ENCODE measurements at places on chromosomes 1 and 21.
A peak's percentile ranks its signal among the peaks of the same experiment; 100 is the strongest.

- DNase-seq, result no peak
Observed at GRCh38 chr1:240666568-240667198, 54.7 kb upstream of the GREM2 start.

- no peak for DNase-seq
Observed at GRCh38 chr1:7454895-7455784, 316.0 kb upstream of the VAMP3 start.

GRCh38 chr1:93979718-93980319 lies 70.6 kb upstream of the GCLM start:
- no peak for DNase-seq

DNA sequence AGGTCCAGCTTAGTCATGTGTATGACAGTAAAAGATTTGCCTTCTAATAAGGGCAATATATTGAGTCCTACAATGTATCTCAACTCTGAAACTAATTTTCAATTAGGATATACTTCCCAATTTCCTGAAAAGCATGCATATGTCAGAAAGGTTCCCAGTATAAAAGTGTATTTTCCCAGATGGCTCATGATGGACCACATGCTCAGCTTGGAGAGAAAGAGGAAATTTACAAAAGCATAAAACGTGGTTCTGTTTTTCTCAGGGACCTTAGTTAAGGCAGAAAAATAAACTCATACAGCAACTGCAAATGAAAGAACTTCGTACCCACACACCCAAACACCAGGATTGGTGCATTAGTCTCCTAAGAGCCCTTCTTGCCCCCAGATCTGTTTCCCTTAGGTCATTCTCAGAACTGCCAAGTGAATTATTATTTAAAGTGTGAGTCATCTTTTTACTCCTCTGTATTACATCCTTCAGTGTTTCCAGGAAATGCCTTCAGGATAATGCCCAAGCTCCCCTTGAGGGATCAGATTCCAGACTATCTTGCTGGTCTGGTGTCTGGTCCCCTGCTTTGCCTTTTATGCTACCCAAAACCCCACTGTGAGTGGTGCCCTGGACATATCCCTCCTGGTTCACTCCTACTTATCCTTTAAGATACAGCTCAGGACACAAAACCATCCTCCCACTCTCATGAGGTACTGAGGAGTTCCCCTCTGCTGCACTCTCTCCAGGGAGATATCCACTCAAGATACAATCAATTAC lies 57.4 kb downstream of the SSX2IP start:
- no peak for DNase-seq

- no peak for DNase-seq
Observed at GRCh38 chr1:36175137-36176095, 19.5 kb downstream of the MAP7D1 start.

DNA sequence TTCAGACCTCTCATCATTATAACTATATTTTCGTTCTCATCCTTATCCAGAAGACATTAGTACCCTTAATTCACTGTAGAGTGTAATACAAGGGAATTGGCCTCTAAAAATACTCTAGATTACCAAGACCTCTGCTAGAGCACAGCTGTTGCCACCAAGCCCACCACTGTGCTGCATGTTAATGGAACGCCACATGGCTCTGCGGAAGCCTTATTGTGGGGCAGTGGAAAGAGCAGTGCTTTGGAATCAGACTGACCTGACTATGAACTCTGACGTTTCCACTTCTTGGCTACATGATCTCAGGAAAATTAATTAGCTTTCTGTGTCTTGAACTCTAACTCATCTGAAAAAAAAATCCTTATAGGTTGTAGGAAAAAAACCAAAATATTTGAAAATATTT lies 222.1 kb downstream of the LMX1A start:
- no peak for DNase-seq

GRCh38 chr1:226820941-226821718 lies 49.3 kb upstream of the PSEN2 start:
- no peak for DNase-seq

GRCh38 chr1:83999316-83999819 lies 436 bp upstream of the TTLL7 start:
- peak; percentile 72 for DNase-seq

DNA sequence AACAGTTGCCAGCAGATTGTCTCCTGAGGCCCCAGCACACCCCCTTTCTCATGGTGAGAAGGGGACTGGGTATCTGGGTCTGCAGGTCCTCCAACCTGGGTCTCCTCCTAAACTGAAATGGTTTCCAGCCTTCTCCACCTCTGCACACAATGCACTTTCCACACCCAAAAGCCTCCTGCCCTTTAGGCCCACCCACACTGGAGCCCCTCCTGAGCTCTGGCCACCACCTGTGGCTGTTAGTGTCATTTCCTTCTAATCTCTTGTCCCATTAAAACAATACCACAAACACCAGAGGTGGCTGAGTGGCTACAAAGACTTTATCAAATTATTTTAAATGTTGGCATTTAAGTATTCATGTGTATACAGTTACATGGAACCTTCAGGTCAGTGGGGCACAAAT lies 11.5 kb downstream of the GPR3 start:
- DNase-seq, result no peak

GRCh38 chr1:192010406-192010805 lies 147.9 kb upstream of the RGS18 start:
- DNase-seq, result no peak

GRCh38 chr1:106435269-106435668 lies 621.2 kb upstream of the PRMT6 start:
- DNase-seq, result no peak

- DNase-seq, result no peak
Observed at GRCh38 chr1:248792342-248792741, 33.4 kb downstream of the SH3BP5L start.

DNA sequence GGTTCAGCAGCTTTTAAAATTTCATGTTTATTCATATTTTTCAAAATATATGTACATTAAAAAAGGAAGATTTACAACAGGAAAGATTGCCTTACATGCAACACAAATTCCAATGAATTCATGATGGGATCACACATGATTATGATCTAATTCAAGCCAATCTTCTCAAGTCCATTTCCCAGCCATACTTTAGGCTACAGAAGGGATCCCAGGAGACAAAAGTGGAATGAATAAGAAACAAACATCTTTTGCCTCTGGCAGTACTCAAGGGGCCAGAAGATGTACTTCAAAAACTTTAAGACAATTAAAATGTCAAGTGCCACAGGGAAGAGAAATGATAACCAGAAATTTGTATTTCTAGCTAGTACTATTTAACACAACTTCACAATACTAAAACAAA lies 10.2 kb upstream of the SH2D5 start:
- no peak for DNase-seq

GRCh38 chr1:194117582-194117981 lies 931.2 kb upstream of the B3GALT2 start:
- no peak for DNase-seq

GRCh38 chr1:179017383-179018326 lies 8.0 kb upstream of the FAM20B start:
- DNase-seq, result no peak

DNA sequence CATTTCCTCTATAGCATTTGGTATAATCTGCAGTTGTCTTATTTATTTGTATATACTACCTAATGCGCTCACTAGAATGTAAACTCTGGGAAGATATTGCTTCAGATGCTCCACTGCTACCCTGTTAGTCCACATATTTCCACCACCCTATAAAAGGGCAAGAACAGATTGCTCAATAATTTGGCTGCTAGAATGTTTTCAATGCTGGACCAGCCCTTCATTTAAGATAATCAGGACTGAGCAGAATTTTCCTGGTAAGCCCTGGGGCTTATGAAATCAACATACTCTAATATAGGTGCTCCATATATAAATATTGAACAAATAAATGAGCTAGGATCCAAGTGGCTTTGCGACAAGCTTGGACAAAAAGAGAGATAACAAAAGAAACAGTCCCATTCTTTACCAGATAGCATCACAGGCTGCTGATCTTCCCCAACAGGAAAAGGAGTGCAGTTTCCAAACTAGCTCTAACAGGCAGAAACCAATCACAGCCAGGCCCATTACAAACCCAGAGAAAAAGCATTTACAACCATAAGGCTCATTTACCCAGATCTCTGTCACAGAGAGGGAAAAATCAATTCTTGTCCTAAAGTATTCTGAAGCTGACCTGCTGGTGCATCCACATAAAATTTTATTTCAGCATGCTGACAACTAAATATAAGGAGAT lies 8.3 kb downstream of the BCAR3 start:
- no peak for DNase-seq

DNA sequence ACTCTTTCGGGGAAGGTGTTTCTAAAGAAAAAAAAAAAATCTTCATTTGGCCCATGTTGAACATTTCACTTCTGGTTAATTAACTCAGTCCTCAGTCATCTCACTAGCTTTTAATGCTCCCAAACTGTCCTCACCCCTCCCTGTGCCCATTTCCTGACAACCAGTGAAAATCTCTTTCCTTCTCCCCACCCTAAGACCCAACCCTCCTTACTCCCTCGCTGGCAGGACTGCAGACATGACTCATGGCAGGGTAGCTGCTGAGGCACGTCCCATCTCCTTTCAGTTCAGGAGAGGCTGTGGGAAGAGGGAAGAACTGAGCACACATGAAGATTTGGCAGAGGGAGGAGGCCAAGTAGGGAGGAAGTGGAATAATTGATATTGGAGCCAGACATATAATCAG lies 12.6 kb downstream of the PKP1 start:
- DNase-seq, result no peak

GRCh38 chr1:150561254-150561973 lies 12.2 kb downstream of the ADAMTSL4 start:
- peak; percentile 83 for DNase-seq

DNA sequence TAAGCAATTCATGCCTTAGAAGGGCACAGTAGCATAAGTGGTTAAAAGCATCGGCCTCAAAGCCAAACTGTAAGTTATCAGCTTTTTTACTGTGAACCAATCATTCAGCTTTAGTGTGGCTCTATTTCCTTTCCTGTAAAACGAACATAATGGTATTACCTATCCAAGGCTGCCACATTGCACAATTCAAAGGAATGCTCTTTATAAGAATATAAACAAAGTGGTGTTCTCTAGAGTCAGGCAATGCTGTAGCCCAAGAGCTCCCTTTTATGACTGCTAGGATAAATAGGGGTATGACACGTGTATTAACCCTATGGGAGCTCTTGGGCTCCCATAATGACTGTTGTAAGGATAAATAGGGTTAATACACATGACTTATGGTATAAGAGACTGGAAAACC lies 25.4 kb downstream of the INTS7 start:
- no peak for DNase-seq

- peak; percentile 70 for DNase-seq
Observed at GRCh38 chr1:15994590-15995351, 9.3 kb upstream of the SRARP start.

DNA sequence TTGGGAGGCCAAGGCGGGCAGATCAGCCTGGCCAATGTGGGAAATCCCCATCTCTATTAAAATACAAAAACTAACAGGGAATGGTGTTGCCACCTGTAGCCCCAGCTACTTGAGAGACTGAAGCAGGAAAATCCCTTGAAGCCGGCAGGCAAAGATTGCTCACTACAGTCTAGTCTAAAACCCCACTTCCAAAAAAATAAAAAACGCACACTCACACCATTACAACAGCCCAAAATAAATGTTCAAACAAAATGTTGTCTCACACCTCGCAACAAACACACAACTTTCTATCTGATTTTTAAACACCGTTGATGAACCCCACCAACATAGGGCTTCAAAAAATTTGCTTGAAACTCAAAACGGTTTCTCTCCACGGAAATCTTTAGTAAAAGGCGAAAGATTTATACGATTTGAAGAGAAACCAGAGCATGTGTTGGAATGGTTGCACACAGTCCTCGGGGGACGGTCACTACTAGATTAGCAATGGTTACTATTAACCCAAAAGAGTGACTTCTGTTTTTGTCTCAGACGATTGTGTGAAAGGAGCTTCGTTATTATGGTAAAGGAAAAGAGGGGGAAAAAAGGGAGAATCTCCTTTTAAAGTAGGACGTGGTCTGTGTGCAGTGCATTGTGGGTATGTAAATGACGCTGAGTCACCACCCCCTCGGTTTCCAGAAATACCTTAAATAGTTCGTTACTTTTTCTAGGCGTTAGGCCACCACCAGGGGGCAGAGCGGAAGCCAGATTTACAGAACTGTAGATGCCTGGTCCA lies at the start of gene RNU5D-1:
Gene RNU5D-1 (minus strand): TSS at position 430 of the 772 bp plus-strand sequence.
- DNase-seq, result peak; percentile 97

DNA sequence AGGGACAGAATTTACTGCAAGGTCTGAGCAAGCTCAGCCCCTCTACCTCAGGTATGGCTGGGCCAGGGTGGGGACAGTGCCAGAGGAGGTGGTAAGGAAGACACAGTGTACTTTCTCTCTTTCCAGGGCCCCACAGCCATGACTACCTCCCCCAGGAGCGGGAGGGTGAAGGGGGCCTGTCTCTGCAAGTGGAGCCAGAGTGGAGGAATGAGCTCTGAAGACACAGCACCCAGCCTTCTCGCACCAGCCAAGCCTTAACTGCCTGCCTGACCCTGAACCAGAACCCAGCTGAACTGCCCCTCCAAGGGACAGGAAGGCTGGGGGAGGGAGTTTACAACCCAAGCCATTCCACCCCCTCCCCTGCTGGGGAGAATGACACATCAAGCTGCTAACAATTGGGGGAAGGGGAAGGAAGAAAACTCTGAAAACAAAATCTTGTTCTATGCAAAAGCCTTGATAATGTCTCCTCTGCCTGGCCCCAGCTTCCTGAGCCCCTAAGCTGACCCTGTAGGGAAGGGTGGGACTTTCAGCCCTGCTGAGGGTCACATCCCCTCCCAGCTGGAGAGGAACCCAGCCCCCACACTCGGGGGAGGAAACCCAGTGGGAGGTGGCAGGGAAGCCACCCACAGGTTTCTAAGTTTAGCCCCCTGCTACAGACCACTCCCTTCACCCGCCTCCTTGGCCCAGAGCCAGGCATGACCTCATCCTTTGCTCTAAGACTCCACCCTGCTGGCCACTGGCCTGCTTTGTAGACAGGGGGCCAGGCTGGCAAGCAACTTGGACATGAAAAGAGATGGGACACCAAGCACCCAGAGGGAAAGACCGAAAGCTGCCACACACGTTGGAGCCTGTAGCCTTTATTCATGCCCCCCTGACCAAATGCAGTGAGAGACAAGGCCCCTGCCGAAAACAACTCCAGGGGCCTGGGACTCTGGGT lies 6.4 kb downstream of the RHOC start:
- peak; percentile 85 for DNase-seq

- DNase-seq, result no peak
Observed at GRCh38 chr21:19468991-19469715, 1065.6 kb upstream of the TMPRSS15 start.

- peak; percentile 53 for DNase-seq
Observed at GRCh38 chr1:243482141-243483022, 226.5 kb downstream of the SDCCAG8 start.

- DNase-seq, result no peak
Observed at GRCh38 chr1:1003618-1004419, 3.9 kb upstream of the HES4 start.

- peak; percentile 79 for DNase-seq
Observed at GRCh38 chr1:43453442-43454269, at the start of gene HYI. Gene HYI, minus strand, starts transcription at chr1:43453931. Its CDS starts 138 bp downstream, at chr1:43453793.

- DNase-seq, result no peak
Observed at GRCh38 chr1:100866041-100866900, 28.4 kb downstream of the EXTL2 start.
